ENCODE measurements at places on chromosomes 5 and 9. TPM values are rescaled to one million over a fixed set of nuclear protein-coding genes. Genes with fewer than 3 reads are reported as not detected.

Gene IL31RA
- polyA plus RNA-seq, result 0.03 TPM

Gene RGS7BP
- 0.12 TPM for polyA plus RNA-seq

Gene LCN9
- not detected for polyA plus RNA-seq

Gene ANGPTL2
- polyA plus RNA-seq, result 11.8 TPM

Gene TRIM36
- polyA plus RNA-seq, result 0.18 TPM

Gene F2RL1
- 0.48 TPM for polyA plus RNA-seq

Gene F12
- polyA plus RNA-seq, result 2.3 TPM

All from spleen (tissue), 13 donors.